ENCODE measurements at places on chromosomes 6 and 20. TPM values are rescaled to one million over a fixed set of nuclear protein-coding genes. Genes with fewer than 3 reads are reported as not detected.

The MAPK13 gene
- 3.2 TPM for total RNA-seq

The TRIM40 gene
- not detected for total RNA-seq

The PLG gene
- total RNA-seq, result not detected

The GGTLC1 gene
- not detected for total RNA-seq

The PRKN gene
- total RNA-seq, result under 0.01 TPM

The C6orf15 gene
- not detected for total RNA-seq

The HEY2 gene
- total RNA-seq, result 0.22 TPM

The OOEP gene
- under 0.01 TPM for total RNA-seq

The PCNA gene
- total RNA-seq, result 98.5 TPM

The LZTS3 gene
- 7.7 TPM for total RNA-seq

The CST2 gene
- not detected for total RNA-seq

The CCN5 gene
- not detected for total RNA-seq

The LIN28B gene
- not detected for total RNA-seq

The TMEM244 gene
- not detected for total RNA-seq

DNA sequence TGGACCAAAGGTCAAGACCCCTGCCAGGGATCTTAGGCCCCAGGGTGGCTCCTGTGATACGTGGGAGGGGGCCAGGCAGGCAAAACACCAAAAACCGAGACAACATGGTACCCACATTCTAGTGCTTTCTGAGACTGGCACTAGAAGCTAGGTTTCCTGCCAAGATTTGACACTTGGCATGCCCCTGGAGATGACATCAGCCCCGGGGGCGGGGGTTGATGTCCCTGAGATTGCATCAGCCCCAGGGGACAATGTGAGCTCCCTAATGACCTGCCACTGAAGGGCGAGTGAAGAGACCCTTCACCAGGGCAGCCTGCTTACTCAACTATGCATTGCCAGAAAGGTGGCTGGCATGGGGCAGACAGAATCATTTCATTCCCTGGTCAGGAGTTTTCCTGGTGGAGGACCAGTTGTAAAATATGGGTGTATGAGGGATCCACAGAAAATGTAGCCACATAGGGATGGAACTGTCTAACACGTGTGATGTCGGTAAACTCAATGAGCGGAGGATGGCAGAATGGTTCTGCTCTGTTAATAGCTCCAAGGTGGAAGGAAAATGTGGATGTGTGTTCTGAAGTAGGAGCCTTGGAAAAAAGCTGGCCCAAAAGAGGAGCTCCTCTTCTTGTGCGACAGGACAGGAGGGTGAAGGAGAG, 219.7 kb downstream of the UNC5CL start:
- no peak for DNase-seq

DNA sequence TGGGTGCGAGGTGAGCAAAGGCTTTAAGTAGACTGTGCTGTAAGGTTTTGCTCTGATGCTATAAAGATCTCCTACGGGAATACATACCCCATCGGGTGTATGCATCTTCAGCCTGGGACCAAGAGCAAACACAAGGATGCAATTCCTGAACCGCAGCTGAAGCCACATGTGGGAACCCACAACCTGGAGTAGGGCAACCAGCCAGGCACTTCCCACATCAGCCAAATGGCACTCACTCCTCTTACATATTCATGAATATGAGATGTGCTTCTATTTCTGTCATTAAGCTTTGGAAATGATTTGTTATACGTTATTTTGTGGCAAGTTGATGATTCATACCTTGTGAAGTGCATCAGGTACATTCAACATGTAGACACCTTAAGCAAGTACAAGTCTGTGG, 619.2 kb downstream of the C6orf118 start:
- DNase-seq, result no peak

- DNase-seq, result no peak
Observed at GRCh38 chr6:32298632-32299336, 72.9 kb downstream of the TSBP1 start.

DNA sequence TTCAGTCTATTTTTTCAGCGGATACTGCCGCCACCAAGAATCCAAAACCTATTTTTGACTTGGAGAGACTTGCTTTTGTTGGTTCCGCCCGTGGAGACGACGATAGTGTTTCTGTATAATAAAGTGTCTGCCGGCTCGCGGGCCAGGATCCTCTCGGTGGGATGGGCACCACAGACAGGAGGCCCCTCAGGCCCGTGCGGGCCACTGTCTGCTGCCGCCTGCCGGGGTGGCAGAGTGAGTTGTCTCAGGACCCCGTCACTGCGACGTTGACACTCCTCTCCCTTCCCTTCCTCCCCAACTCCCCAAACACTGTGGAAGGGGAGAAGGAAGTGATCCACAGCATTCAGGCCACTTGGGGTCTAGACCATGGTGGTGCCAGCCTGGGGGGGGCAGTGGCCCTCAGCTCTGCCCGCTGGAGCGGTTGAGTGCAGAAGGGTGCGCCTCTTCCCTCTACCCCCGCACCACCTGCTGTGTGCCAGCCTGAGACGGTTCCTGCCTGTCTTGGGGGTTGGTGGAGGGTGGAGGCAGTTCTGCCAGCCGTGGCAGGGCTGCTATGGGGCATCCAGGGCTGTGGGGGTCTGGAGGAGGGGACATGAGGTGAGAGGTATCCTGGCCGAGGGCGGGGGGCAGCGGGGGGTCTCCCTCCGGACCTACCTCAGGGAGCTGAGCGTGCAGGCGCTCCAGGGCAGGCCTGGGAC, 17.5 kb downstream of the RBM38 start:
- no peak for DNase-seq

DNA sequence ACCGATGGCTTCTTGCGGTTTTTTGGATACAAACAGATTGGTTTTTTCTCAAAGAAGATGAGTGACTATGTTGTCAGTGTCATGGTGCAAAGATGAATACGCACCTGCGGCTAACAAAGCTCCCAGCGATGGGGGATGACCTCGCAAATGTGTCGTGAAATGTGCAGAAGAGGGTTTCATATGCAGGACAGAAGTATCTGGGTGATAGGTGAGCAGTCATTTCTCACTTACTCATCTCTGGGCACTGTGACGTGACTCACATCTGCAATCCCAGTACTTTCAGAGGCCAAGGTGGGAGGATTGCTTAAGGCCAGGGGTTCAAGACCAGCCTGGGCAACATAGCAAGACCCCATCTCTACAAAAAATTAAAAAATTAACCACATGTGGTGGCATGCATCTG, 216.3 kb downstream of the ERMARD start:
- no peak for DNase-seq

- DNase-seq, result peak; percentile 82
Observed at GRCh38 chr6:16345449-16346330, 107.3 kb downstream of the GMPR start.

- no peak for DNase-seq
Observed at GRCh38 chr6:117174835-117175360, 90.5 kb upstream of the VGLL2 start.

DNA sequence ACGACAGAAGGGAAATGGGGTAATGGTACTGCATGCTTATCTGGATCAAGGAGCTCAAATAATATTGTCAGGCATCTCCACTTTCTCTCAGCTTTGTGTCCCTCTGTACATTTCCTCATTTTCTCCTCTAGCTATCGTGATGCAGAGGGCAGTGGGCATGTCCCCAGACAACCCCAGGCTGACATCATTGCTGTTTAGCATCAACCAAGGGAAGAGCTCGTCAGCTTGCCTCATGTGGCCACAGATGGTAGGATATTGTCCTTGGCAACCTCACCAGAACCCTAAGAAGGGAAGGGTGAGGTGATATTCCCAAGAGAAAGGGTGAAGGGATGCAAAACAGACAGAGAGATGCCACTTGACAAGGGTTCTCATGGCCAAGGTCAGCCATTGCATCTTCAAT, 58.3 kb downstream of the MAFB start:
- no peak for DNase-seq

- no peak for DNase-seq
Observed at GRCh38 chr6:49782293-49782692, 4.8 kb downstream of the PGK2 start.

GRCh38 chr20:2822073-2822472, 5.9 kb downstream of the TMEM239 start:
- no peak for DNase-seq

- no peak for DNase-seq
Observed at GRCh38 chr6:45148278-45148677, 179.9 kb upstream of the RUNX2 start.

- DNase-seq, result peak; percentile 46
Observed at GRCh38 chr6:71349395-71349794, 60.8 kb downstream of the OGFRL1 start.

- no peak for DNase-seq
Observed at GRCh38 chr6:162889303-162889702, 161.5 kb downstream of the PACRG start.

- no peak for DNase-seq
Observed at GRCh38 chr6:14584450-14584849, 466.9 kb downstream of the CD83 start.

- DNase-seq, result no peak
Observed at GRCh38 chr20:51237278-51237677, 214.4 kb upstream of the KCNG1 start.

GRCh38 chr6:159833556-159833955, 33.5 kb downstream of the PNLDC1 start:
- no peak for DNase-seq

DNA sequence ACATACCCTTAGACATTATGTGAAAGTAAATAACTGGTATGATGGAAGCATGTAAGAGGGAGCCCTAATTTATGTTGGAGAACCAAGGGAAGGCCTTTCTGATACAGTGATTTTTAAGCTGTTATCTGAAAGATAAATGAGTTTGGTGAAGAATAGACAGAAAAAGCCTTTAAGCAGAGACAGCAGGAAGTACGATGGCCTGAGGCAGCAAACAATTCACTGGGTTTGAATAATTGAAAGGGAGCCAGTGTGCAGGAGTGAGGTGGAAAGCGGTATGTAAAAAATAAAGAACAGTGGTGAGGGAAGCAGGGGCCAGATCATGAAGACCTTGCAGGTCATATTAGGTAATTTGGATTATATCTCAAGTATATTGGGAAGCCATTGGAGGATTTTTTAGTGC, 4.1 kb upstream of the RAB23 start:
- DNase-seq, result no peak

DNA sequence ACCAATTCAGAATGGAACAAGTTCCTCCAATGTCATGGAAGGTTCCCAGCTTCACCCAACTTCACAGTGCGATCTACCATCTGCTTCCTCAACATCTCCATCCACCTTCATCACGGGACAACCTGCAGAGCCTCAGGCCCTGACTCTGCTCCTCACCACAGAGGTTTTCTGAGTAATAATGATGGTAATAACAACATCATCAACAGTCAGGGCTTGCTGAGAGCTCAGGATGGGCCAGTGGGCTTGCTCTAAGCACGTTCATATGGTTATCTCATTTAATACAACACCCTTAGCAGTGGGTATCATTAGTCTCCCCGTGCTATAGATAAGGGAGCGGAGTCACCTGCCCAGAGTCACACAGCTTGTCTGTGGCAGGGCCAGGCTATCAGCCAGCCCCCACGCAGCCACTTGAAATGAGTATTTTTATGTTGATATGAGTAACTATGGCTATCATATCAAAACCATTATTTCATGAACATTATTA, 38.6 kb downstream of the PREX1 start:
- no peak for DNase-seq

GRCh38 chr6:142706210-142706609, 238.8 kb downstream of the HIVEP2 start:
- DNase-seq, result peak; percentile 24

- no peak for DNase-seq
Observed at GRCh38 chr6:122025104-122025503, 374.3 kb upstream of the HSF2 start.
